ENCODE measurements at places on chromosomes 12 and 14.

DNA sequence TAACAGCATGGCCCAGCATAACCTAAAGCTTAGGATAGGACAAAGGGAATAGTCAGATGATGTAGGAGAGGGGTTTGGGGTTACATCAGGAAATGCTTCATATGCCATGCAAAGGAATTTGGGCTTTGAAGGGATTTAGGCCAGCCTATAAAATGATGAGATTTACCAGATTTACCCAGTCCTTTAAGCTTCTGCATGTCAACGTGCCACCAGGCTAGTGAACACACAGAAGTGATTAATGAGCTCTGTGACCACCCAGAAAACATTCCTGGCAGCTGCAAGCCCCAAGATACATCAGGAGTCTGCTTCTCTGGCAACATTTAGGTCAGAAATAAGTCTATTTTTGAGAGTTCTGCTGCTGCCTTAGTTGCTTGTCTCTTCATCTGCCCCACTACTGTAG, 118.3 kb downstream of the LRIG3 start:
- DNase-seq: no peak

GRCh38 chr14:34722723-34723545, 8.5 kb upstream of the CFL2 start:
- DNase-seq: no peak

- no peak for DNase-seq
These were observed 188.5 kb downstream of the CCDC91 start for GRCh38 chr12:28378736-28379135.

DNA sequence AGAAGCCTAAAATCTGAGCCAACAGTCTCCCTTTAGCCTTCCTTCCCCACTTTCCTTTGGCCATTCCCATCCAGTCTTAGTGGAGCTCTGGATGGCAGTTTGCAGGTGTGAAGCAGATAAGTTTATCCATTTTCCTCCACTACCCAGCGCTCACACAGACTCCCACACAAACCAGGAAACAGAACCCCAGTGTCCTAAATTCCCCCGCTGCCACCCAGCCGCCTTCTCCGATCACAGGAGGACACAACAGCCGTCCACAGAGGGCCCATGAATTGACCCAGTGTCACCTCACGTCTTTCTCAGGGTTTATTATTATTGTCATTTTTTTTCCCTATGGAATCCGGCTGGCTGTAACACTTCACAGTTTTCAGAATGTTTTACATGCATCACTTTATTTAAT, 16.4 kb downstream of the CD9 start:
- DNase-seq: no peak

DNA sequence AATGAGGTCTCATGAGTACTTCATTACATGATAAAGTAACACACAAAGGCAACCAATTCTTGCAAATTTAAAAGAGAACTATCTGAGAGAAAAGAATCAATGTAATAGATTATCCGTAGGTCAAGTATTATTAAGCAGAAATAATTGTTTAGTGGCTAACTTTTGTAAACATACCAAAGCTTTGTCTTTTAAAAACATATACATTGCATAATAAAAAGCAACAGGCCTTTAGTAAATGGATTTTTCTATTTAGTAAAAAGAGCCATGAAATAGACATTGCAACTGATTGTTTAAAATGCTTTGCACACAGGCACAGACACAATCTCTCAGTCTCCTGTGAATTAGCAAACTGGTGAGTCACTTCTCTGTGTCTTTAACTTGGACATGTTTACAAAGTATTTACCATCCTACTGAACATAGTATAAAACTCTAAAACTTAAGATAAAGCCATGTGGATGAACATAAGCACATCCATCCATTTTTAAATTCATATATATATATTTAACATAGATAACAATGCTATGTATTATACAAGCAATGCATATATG, 518.7 kb upstream of the MGAT4C start:
- DNase-seq: no peak

DNA sequence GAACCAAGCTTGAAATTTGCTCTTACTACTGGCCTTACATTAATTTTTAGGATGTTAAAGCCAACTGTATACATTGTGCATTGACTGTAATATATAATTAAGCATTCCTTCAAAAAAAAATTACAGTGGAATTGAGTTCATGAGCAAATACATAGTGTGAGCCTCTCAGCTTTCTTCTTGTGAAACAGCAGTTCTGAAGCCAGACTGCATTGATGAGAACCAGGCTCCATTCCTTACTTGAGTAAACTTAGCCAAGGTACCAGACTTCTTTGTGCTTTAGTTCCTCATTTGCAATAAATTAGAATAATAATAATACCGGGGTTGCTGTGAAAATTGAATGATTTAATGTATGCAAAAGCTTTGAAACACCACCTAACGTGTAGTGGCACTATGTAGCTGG, 169.5 kb downstream of the ANO4 start:
- DNase-seq: no peak

DNA sequence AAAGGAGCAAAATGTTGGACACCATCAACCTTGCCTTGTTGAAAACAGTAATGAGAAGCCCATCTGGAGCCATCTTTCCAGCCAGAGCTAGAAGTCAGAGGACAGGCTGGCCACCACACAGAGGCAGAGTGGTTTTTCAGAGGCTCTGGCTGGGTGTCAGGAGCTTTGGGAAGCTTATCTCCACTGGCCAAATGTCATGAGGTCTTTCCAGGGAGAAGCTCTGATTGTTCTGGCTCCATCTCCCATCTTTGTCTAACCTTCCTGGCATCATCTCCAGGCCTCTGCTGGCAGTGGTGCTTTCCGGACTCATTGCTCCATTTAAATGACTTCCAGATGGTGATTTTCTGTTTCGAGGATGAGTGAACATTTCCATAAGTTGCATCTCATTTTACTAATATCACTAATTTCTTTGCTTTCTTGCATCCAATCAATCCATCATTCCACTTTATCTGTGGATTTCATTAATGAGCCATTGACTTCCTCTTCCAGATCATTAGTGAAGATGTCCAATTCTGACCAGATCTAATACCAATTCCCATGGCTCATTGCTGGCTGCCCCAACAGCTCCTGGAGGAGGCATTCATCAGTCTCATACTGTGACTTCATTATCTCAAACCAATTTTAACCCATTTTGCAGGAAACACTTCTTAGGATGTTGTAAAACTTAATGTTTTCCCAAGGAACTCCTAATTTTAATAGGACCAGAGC, 35.3 kb upstream of the TMTC1 start:
- DNase-seq: no peak

GRCh38 chr12:69657376-69658137, 41.5 kb downstream of the BEST3 start:
- no peak for DNase-seq

DNA sequence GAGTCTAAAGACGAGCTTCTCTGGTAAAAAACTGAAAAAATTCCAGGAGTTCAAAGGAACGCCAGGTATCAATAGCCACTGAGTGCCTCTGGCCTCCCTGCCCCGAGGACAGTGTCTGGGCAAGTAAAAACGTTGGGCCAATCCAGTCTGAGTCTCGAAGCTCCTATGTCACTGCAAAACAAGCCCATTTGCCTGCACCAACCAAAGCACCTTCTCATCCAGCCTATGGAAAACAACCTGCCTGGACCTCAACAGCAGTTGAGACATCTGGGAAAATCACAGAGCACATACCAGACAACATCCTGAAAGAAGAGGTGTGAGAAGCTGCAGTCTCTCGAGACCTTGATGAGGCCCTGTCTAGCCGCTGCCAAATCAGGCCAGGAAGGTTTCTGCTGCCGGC, 56.6 kb downstream of the RNF34 start:
- no peak for DNase-seq

DNA sequence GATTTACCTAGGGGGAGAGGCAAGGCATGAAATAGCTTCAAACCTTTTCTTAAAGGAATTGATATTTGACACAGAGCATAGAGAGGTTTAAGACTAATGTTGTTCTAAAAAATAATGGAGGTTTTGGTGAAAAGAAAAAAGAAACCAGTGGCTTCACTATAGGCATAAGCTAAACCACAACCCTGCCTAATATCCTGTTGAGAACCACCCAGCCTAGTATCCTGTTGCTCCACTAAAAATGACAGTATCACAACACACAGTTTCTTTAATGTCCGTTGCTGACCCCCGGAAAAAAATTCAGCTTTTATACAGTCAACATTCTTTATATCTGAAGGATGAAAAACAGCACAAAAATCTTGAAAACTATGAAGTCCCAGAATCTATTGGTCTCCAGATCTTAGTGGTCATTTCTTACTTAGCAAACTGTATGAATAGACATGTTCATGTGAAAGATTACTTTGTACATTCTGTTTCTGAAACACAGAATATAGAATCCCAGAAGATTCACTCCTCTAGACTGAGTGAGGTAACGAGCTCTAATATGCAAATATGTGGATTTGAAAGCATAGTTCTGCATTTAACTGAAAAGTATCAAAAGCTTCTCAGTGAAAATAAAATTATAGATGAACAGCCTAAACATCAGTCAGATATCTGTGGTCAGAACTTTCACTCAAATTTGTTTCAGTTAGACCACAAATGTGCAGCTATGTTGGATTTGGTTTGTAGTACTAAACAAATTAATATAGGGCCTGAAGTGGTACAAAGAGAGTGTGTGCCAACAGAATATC, 40.5 kb downstream of the GALC start:
- DNase-seq: no peak

DNA sequence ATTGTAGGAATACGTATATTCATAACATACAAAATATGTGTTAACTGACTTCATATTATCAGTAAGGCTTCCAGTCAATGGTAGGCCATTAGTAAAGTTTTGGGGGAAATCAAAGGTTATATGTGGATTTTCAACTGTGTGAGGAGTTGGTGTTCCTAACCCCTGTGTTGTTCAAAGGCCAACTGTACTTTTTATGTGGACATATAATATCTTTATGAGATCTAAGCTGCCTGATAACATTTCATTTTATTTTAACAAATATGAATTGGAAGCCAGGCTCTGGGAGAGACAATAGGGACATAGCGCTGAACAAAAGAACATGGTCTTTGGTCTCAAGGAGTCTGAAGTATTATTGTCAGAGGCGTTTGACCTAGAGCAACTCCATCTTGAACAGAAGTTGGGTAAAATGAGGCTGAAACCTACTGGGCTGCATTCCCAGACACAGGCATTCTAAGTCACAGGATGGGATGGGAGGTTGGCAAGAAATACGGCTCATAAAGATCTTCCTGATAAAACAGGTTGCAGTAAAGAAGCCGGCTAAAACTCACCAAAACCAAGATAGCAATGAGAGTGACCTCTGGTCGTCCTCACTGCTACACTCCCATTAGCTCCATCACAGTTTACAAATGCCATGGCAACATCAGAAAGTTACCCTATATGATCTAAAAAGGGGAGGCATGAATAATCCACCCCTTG, 147.2 kb downstream of the KSR2 start:
- no peak for DNase-seq

DNA sequence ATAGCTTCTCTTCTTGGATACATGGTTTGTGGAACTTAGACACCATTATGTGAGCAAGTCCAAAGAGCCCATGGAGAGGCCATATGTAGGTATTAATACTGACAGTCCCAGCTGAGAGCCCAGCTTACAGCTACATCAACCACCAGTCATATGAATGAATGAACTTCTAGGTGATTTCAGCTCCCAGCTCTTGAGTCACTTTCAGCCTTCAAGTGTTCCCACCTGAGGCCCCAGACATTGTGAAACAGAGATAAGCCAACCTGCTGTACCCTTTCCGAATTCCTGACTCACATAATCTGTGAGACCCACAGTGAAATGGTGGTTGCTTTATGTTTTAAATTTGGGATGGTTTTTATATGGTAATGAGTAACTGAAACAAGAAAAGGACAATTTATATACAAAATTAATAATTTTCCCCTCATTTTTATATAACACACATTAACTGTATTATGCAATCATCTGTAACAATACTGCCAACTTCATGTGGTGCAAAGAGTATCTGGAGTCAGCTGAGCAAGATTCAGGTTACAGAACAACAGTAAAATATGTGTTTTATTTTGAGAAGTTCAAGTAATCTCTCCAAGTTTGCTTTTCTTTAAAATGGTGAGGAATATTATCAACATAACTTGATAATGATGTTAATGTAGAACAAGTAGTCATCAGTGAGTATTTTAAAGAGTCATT, 27.7 kb upstream of the FBXO33 start:
- DNase-seq: no peak

DNA sequence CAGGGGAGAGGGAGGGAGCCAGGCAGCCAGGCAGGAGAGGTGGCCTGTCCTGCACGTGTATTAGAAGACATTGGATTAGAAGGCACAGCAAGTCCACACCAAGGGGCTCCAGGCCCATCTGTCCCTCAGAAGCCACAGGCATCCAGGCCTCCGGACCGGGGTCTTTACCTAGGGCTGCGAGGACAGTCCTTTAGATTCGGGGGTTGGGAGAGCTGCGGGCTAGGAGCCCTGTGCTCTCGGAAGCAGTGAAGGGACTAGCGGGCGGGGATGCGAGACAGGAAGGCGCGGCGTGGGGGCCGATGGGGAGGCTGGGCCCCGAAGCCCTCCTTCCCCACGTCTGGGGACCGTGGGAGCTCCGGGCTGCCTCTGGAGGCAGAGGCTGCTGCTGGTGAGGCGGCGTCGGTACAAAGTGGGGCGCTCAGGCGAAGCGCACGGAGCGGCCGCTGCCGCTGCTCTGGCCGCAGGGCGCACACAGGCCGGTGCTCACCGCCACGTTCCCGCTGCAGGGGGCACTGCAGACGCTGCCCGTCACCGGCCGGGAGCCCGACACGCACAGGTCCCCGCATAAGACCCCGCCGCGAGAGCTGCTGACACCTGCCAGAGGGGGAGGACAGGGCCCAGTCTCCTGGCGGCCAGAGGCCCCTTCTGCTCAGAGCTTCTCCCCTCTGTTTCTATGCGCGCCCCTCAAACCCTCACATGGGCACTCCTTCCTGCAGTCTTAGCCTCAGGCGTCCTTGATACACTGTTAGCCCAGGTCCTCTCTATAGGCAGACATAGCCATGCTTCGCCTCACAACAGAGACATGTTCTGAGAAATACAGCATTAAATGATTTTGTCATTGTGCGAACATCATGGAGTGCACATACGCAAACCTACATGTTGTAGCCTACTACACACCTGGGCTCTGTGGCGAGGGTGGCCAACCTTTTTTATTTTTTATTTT, 17.3 kb downstream of the KRT7 start:
- no peak for DNase-seq

GRCh38 chr12:6425590-6426531, 18.9 kb upstream of the CD27 start:
- DNase-seq: no peak

All from T-helper 22 cell (primary cell).